ENCODE measurements at places on chromosomes 2 and 18.
A peak's percentile ranks its signal among the peaks of the same experiment; 100 is the strongest.

DNA sequence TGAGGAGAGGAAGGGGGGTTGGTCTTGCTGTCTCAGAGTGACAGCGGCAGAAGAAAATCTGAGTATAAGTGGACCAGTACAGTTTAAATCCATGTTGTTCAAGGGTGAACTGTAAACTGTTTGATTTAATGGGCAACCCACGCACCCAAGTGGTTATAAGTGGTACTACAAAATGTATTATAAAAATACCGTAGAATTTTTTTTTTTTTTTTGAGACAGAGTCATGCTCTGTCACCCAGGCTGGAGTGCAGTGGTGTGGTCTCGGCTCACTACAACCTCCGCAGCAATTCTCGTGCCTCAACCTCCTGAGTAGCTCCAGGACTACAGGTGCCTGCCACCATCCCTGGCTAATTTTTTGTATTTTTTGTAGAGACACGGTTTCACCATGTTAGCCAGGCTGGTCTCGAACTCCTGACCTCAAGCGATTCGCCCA, 2.1 kb upstream of the CHCHD5 start:
- DNase-seq = peak; percentile 89

- peak; percentile 7 for DNase-seq
Observed at GRCh38 chr2:26652361-26653041, 11.3 kb upstream of the CIB4 start.

- no peak for DNase-seq
Observed at GRCh38 chr2:14790041-14790640, 157.6 kb downstream of the LRATD1 start.

- peak; percentile 30 for DNase-seq
Observed at GRCh38 chr18:6257950-6258349, 156.8 kb downstream of the L3MBTL4 start.

- DNase-seq = no peak
Observed at GRCh38 chr2:40388161-40388560, 63.7 kb downstream of the SLC8A1 start.

Measured in DMS53 (cell line).